ENCODE measurements at places on chromosomes 12 and 14. TPM values are rescaled to one million over a fixed set of nuclear protein-coding genes. Genes with fewer than 3 reads are reported as not detected.

Gene ESRRB
- total RNA-seq = 0.29 TPM

Gene PTPN21
- 9.0 TPM for total RNA-seq

Gene RAD51AP1
- 28.5 TPM for total RNA-seq

Gene RPS6KA5
- 6.6 TPM for total RNA-seq

Gene BDKRB1
- 0.34 TPM for total RNA-seq

Gene GLT8D2
- total RNA-seq = 0.23 TPM

Gene TSHR
- total RNA-seq = not detected

Gene ASB2
- total RNA-seq = 0.24 TPM

Gene TMEM132C
- not detected for total RNA-seq

Gene VWF
- total RNA-seq = 0.15 TPM

Gene ZCRB1
- 68.9 TPM for total RNA-seq

Gene RTL1
- total RNA-seq = 0.26 TPM
